ENCODE measurements at places on chromosomes 13 and 19.

DNA sequence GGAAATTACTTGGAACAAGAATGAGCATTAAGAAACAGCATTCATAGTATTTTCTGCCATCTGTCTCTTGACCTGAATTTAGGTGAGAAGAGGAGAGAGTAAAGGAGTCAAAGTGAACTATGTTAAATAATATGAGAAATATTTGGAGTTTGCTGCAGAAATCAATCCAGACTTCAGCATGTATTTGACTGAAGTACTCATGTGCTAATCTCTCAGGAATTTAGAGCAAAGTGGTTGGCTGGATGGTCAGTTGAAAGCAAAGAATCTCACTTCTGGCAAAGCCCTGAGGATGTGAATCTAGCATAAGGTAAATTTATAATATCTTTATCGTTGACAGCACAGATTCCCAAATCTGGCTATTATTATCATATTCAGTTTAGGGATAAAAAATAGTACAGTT, 394.3 kb downstream of the PCDH17 start:
- no peak for DNase-seq

GRCh38 chr19:56642711-56643459, at the start of gene SMIM17:
Gene SMIM17 (plus strand): TSS chr19:56643159. CDS start chr19:56645668, 2,509 bp downstream.
- DNase-seq = no peak

DNA sequence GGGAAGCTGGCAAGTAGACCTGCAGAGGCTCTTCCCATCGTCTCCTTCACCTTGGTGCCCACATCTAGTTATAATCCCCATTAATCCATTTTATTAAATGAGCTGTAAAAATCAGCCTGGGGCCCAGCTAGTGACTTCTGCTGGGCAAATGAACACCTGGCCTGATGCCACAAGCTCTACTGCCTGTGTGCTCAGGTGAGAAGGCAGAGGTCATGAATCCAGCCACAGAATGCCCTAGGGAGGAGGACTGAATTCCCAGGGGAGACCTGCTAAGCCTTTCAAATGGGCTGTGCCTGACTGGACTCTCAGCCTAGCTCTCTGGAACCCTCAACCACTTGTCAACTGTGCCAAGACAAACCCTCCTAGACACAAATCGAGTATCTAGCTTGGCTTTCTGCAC, 74.0 kb downstream of the PDS5B start:
- no peak for DNase-seq

- DNase-seq = no peak
Observed at GRCh38 chr13:24148414-24149235, 11.9 kb upstream of the SPATA13 start.

DNA sequence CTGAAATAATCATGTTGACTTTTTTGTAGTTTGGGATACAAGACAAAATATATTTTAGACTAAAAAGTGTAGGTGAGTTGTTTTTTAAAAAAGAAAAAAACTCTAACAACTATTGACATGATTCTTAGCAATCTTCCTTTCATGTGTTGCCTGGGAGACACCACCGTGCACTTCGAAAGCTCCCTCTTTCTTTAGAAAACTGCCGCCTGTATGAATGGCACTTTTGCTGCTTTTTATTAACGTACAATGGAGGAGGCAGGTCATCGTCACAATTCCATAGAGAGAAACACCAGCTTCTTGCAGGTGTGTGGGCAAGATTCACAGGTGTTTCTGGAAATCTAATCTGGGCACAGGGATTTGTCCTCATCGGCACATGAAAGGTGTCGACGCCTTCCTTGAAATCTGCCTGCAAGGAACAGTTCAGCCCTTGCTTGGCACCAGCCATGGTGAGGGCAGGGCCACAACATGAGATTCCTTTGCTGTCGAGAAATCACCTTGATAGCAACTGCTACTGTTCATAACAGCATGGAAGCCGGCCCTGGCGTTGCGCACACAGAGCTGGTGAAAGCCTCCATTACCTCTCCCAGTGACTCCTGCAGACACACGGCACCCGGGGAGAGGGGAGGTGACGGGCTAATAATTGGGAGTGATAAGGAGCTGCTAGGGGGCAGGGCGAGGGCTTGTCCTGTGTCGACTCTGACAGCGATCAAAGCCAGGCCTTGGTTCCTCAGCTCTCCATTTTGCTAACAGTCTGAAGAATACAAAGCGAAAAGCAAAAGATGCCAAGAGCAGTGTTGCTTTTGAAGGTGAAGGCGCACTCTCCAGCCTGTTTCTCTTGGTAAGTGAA, 66.5 kb downstream of the EFNB2 start:
- no peak for DNase-seq

- DNase-seq = no peak
Observed at GRCh38 chr13:114015111-114015968, 41.5 kb upstream of the C13orf46 start.

- no peak for DNase-seq
Observed at GRCh38 chr13:52112591-52112990, 16.3 kb downstream of the NEK5 start.

GRCh38 chr13:111286162-111286561, 34.3 kb upstream of the TEX29 start:
- no peak for DNase-seq

- DNase-seq = no peak
Observed at GRCh38 chr19:1819341-1820255, 7.5 kb upstream of the ATP8B3 start.

DNA sequence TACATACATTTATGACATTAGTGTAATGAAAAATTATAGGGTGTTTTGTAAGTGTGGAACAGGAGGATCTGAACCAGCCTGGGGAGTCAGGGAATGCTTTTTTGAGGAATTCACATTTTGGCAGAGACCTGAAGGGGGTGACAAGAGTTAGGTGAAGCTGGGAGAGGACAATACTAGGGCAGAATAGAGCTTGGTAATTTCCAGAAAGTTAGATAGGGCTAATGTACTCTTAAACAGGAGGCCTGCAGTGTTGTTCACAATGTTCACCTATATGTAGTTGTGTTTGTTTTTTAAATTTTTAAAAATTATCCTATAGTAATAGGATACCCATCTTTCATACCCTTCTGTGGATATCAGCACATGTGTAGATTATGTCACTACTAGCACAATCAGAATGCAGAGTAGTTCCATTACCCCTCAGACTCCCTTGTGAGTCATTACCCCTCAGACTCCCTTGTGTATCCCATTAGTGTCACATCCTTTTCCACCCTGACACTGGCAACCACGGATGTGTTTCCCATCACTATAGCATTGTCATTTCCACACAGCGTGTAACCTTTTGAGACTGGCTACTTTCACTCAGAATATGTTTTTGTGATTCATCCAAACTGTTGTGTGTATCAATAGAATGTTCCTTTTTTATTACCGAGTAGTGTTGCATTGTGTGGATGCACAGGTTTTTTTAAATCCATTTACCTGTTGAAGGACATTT, 43.1 kb downstream of the PCCA start:
- peak; percentile 13 for DNase-seq

GRCh38 chr13:93283255-93283654, 56.6 kb downstream of the GPC6 start:
- no peak for DNase-seq

DNA sequence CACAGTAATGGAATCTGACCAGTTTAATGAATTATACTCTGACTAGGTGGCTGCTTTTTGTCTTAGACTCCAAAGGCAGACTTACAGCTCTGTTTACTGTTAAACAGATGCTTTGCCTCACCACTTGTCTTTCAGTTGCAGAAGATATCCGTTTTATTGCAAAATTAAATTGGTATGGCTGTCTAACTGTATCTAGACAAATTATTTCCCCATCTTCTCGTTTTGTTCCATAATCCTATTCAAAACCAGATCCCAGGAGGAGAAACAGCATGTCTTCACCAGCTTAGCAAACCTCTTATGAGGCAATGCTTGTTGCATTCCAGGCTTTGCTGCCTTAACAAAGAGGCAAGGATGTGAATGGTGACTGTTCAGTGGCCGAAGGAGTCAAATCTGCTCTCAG, 215.6 kb downstream of the TDRD3 start:
- no peak for DNase-seq

DNA sequence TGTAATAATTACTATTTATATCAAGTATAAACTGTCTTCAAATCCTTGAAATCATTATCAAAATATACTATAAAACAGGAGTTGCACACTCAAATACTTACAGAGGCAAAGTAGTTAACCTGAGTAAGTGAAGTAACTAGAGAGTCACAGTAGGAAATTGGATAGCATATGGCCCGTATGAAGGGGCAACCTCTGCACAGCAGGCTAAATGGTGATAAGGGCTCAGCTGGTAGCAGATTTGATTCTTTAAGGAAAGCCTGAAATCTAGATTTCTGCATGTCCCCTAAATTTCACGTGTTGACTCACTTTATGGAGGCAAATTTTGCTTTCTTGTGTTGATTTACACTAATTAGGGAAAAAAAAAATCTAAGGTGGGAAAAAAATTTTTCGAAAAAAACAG, 46.4 kb downstream of the STOML3 start:
- DNase-seq = no peak

- no peak for DNase-seq
Observed at GRCh38 chr13:88979465-88980175, 1308.4 kb downstream of the SLITRK5 start.

GRCh38 chr13:34935841-34936240, 6.2 kb upstream of the NBEA start:
- no peak for DNase-seq

GRCh38 chr19:5057860-5058259, 88.9 kb downstream of the KDM4B start:
- no peak for DNase-seq

DNA sequence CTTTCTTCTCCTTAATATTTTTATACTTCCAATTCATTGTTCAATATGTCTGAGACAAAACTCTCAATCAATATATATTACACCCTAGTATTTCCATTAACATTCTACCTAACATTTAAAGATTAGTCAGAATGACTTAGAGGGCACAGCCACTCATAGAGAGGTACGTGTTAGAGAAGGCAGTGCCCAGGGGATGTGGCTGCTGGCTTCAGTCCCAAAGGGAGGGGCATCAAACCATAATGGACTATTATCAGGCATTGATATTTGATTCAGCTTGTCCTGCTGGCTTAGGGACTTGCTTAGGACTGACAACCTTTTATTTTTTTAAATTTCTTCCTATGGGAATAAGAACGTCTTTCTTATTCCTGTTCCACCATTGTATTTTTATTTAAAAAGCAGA, 1392.0 kb upstream of the ATXN8OS start:
- no peak for DNase-seq

- no peak for DNase-seq
Observed at GRCh38 chr13:41633776-41634175, 176.4 kb downstream of the RGCC start.

DNA sequence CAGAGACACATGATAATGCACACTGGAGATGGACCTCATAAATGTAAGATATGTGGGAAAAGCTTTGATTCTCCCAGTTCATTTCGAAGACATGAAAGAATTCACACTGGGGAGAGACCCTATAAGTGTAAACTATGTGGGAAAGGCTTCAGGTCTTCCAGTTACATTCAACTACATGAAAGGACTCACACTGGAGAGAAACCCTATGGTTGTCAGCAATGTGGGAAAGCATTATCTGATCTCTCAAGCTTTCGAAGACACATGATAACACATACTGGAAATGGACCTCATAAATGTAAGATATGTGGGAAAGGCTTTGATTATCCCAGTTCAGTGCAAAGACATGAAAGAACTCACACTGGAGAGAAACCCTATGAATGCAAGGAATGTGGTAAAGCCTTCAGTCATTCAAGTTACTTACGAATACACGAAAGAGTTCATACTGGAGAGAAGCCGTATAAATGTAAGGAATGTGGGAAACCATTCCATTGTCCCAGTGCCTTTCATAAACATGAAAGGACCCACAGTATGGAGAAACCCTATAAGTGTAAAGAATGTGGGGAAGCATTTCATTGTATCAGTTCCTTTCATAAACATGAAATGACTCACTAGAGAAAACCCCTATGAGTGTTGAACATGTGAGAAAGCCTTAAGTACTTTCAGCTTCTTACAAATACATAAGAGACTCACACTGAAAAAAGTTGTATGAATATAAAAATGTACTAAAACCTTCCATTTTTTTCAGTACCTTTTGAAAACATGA, 14.7 kb downstream of the ZNF441 start:
- DNase-seq = no peak

GRCh38 chr13:46160471-46161066, 21.4 kb downstream of the LCP1 start:
- no peak for DNase-seq

DNA sequence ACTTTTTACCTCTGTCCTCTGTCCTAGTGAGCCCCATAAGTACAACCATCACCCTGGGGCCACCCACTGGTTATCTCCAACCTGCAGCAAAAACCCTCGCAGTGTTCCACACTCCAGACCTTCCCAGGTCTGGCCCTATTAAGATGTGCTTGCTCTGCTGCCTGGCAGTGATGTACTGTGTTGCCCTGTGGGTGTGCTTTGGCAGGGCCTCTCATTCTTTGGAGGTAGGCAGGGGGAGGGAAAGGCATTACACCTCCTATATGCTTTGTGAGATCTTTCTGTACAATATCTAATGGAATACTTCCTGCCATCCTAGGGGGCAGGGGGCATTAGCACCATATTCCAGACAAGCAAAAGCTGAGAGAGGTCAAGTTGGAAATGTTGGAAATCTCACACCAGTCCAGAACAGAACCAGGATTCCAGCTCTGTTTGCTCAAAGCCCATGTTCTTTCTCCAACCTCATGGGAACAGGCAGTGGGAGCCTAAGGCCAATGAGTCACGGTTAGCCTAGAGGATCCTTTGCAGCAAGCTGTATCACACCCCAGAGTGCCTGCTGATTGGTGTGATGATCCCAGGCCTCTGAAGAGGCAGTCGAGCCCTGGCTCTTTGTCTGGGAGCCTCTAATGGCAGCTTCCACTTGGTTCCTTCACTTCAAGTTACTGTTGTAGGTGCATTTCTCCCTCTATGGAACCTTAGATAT, 59.7 kb upstream of the UBL3 start:
- no peak for DNase-seq

DNA sequence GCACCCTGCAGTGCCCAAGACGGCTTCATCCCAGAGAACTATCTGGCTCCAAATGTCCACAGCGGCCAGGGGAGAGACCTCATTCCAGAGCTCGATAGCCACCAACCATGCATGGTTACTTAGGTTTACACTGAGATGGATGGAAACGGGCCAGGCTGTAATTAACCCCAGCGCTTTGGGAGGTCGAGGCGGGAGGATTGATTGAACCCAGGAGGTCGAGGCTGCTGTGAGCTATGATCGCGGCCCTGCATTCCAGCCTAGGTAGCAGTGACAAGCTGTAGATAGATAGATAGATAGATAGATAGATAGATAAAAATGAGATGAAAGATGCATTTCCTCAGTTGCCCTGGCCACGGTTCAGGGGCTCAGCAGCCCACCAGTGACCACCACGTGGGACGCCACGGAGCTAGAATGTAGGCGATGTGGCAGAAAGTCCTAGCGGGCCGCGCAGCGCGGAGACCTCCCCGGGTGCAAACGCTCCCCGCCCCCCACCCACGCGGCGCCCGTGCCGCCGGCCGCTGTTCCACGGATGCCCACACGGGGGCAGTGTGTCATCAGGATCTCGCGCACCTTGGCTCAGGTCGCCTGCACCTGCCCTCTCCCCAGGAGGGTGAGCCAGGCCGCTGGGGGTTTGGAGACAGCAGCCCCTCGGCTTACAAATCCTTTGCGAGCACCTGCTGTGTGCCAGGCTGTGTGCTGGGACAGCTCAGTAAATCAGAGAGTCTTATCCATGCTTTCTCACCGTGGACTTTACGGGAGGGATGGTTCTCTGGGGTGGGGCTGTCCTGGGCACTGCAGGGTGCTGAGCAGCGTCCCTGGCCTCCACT, 13.5 kb upstream of the TLE5 start:
- DNase-seq = peak; percentile 77

All from activated T-cell treated with anti-CD3 and anti-CD28 coated beads for 4 hours (primary cell).